ENCODE measurements at places on chromosomes 7 and 10. TPM values are rescaled to one million over a fixed set of nuclear protein-coding genes. Genes with fewer than 3 reads are reported as not detected.

DNA sequence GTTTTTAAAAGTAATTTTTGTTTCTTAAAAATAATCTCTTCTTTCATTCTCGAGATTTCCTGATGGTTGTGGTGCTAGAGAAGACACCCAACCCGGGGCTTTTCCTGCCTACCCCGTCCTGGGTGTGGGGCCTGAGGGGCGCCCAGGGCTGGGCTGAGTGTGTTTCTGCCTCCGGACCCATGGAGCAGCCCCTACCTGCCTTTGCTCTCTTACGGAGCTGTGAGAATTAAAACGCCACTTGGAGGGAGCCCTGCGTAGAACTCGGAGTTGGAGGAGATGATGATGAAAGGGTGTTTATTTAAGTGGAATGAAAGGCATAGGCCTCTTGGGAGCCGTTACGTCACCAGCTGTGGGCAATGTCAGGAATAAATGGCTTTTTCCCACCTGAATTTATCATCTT, 261.8 kb upstream of the SHH start:
- H3K27ac ChIP-seq, result no peak overlapping the region
- no peaks in the 10 kb centered on the region for H3K4me1 ChIP-seq
- no peaks in the 10 kb centered on the region for H3K27me3 ChIP-seq

DNA sequence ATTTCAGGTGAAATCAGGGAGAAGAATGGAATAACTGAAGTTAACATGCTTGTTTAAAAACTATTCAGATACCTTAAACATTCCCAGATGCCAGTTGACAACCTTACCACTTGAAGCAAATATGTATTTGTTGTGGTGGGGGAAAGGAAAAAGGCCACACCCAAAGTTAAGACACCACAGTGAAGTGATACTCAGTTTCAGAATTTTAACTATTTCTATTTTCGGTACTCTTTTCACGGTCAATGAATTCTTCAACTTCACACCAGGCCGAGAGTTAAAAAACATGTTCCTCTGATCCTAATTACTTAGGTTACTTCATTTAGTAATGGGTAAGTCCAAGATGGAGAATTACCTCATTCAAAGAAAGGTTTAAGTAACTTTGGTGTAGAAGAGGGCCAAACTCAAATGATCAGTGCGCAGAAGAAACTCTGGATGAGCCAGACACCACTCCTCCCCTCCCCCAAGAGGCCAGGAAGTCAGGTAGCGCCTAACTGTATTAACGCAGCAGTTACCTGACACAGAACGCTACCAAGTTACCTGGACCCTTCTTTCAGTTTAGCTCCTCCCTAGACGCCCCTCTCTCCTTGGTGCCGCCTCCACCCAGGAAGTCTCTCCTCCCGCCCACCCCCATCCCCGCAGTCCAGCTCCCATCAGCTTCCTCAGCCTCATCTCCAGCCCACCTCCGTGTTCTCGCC, 700 bp downstream of the MTPN start:
- no peaks in the 10 kb centered on the region for H3K36me3 ChIP-seq
- peak; percentile 8 for DNase-seq
- no peaks in the 10 kb centered on the region for H3K27me3 ChIP-seq
- peak overlapping the region; percentile 89 for H3K27ac ChIP-seq

DNA sequence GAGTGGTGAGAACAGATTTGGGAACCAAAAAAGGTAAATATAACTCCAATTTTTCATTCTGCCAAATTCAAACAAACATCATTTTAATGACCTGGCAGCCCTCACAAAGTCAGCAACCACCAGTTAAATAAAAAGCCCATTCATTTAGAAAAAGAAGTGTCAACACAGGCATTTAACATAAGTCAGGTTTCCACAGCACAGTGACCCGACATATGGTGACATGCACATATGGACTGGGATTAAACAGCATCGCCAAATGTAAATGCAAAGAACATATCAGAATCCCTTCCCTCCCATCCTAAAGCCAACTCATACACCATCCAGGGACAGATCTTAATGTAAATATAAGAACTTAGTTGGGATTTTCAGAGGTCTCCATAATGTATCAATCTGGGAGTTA, 293.2 kb downstream of the FGFR2 start:
- no peaks in the 10 kb centered on the region for H3K4me1 ChIP-seq
- DNase-seq, result no peak
- no peak overlapping the region for H3K27ac ChIP-seq
- no peaks in the 10 kb centered on the region for H3K36me3 ChIP-seq

GRCh38 chr7:107946451-107946850, 55.5 kb downstream of the DLD start:
- no peaks in the 10 kb centered on the region for H3K36me3 ChIP-seq
- H3K4me3 ChIP-seq, result no peak overlapping the region
- H3K4me1 ChIP-seq, result peaks cover 10% of the 10 kb centered on the region
- H3K27me3 ChIP-seq, result no peaks in the 10 kb centered on the region
- H3K27ac ChIP-seq, result no peak overlapping the region
- no peak for DNase-seq

- no peak for DNase-seq
- no peaks in the 10 kb centered on the region for H3K4me1 ChIP-seq
- no peak overlapping the region for H3K4me3 ChIP-seq
- no peaks in the 10 kb centered on the region for H3K27me3 ChIP-seq
- no peaks in the 10 kb centered on the region for H3K36me3 ChIP-seq
Observed at GRCh38 chr7:156493942-156494341, 146.6 kb upstream of the RNF32 start.

GRCh38 chr7:55964261-55965099, at the start of gene NIPSNAP2:
Gene NIPSNAP2 (plus strand): TSS chr7:55964585. CDS start chr7:55964610, 25 bp downstream.
- no peaks in the 10 kb centered on the region for H3K27me3 ChIP-seq
- DNase-seq, result peak; percentile 67
- peak within 1 kb of the TSS; percentile 97 for H3K27ac ChIP-seq
- peaks cover 47% of the 10 kb centered on the region for H3K4me1 ChIP-seq

GRCh38 chr10:51716981-51717380, 17.6 kb upstream of the CSTF2T start:
- H3K4me1 ChIP-seq, result no peaks in the 10 kb centered on the region
- DNase-seq, result no peak
- H3K27ac ChIP-seq, result no peak overlapping the region
- H3K27me3 ChIP-seq, result no peaks in the 10 kb centered on the region
- H3K36me3 ChIP-seq, result no peaks in the 10 kb centered on the region
- H3K4me3 ChIP-seq, result no peak overlapping the region

DNA sequence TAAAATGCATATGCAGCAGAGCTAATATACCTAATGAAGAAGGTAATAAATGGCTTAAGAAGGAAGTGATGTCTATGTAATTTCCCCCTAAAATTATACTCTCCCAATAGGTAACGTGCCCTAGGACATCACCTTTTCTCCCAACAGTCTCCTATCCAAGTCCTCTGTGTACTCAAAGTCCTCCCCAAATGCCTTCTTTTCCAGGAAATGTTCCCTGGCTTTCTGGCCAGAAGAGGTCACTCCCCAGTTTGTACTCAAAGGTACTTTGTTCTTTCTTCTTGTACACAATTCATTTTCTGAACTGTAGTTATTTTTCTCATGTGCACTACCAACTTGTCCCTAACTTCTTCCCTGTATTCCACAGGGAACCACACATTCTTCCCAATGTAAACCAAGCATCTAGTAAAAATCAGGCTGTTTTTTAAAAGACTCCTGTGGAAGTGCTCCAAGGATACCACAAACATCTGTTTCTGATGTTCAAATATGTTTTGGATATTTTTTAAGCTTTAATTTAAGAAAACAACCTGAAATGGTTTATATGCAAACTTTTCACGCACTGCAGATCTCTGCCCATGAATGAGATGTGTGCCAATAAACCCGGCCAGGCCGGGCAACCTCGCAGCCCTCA, 262.3 kb upstream of the KLF14 start:
- H3K27me3 ChIP-seq, result no peaks in the 10 kb centered on the region
- peaks cover 14% of the 10 kb centered on the region for H3K36me3 ChIP-seq
- H3K27ac ChIP-seq, result peak overlapping the region; percentile 41
- H3K4me1 ChIP-seq, result peaks cover 94% of the 10 kb centered on the region

DNA sequence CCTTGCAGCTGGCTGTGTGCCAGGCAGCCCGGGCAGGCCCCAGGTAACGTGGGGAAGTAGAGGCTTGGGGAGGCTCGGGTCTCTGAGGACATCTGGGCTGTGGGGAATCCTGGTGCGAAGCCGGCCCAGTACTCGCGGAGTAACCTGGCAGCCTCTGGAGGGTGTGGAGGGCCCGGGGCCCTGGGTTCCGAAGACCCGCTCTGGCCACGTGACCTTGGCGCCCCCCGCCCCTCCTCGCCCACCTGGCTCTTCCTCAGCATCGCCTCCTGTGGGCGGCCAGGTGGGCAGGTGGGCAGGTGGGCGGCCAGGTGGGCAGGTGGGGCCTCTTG, 143.1 kb downstream of the WDR37 start:
- H3K4me3 ChIP-seq, result no peak overlapping the region
- no peak overlapping the region for H3K27ac ChIP-seq
- H3K4me1 ChIP-seq, result no peaks in the 10 kb centered on the region
- no peaks in the 10 kb centered on the region for H3K36me3 ChIP-seq
- no peak for DNase-seq

DNA sequence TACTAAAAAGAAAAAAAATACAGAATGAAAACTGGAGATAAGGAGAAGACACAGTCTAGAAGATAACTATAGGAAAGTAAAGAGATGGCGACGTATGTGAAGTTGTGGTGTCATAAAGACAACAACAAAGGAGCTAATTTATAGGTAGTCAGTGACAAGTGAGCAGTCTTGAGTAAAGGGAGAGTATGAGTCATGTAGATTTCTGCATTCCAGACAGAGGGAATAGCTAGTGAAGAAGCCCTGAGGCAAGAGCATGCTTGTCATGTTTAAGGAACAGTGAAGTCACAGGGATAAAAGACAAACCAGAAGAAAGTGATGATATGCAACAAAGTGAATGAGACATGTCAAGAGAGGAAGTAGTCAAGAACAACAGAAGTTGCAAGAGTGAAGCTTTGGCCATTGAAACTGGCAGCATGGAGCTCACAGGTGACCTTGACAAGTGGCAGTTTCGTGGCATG, 2.3 kb upstream of the MIOS start:
- no peak for DNase-seq
- peak overlapping the region; percentile 81 for H3K4me3 ChIP-seq
- H3K27me3 ChIP-seq, result no peaks in the 10 kb centered on the region
- peak overlapping the region; percentile 97 for H3K27ac ChIP-seq
- peaks cover 52% of the 10 kb centered on the region for H3K4me1 ChIP-seq
- H3K36me3 ChIP-seq, result no peaks in the 10 kb centered on the region

- no peaks in the 10 kb centered on the region for H3K27me3 ChIP-seq
- H3K36me3 ChIP-seq, result no peaks in the 10 kb centered on the region
- H3K27ac ChIP-seq, result no peak overlapping the region
- no peak overlapping the region for H3K4me3 ChIP-seq
Observed at GRCh38 chr7:152126741-152127140, 101.3 kb downstream of the GALNT11 start.

DNA sequence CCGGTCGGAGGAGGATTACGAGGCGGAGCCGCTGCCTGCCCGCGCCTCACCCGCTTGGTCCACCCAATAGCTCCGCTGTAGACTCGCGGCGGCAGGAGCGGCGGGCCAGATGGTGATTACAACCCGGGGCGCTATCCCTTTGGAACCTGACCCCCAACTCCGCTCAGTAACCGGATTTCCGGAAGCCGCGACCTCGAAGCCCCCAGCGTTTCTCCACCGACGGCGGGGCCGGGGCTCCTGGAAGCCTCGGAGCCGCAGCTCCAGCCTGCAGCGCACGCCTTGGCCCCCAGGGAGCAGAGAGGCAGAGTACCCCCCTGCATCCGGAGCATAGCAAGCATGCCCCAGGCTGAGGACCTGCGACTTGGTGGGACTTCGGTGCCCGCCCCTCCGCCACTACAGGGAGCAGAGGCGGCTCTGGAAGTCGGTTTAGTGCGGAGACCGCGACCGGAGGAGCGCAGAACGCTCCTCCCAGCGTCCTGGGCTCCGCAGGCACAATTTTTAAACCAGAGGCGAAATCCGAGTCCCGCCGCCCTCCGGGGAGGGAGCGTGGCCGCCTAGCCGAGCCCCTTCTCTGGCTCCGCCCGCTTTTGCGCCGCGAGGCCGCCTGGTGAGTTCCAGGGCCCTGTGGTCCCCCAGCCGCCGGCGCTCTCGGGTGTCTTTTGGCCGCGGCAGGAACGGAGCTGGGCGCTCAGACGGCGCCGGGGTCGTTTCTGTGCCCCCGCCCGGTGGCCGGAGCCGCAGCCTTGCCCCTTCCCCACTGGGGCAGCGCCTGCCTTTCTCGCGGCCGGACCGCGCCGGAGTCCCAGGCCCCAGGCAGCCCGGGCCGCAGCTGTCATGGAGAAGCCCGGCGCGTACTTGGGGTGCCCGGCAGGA, 28.2 kb upstream of the BMS1 start:
- H3K4me1 ChIP-seq, result peaks cover 24% of the 10 kb centered on the region
- no peaks in the 10 kb centered on the region for H3K36me3 ChIP-seq
- H3K27me3 ChIP-seq, result peaks cover 26% of the 10 kb centered on the region
- H3K27ac ChIP-seq, result no peak overlapping the region

DNA sequence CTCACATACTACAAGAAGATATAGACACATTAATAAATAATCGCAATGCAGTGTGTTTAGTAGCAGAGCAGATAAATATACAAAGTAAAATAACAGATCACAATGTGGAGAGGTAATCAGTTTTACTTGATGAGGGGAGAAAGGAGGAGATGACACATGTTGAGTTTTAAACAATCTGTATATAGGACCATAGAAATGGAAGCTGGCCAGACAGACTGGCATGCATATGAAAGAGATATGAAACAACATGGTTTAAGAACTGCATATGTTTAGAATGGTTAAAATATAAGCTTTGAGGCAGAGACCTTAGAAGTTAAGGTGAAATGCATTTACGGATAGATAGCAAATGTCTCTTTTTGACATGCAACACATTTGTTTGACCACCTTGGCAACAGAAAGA, 19.8 kb upstream of the CCDC7 start:
- no peaks in the 10 kb centered on the region for H3K4me1 ChIP-seq
- no peak overlapping the region for H3K4me3 ChIP-seq
- DNase-seq, result no peak

GRCh38 chr10:114285961-114286441, 46.9 kb downstream of the VWA2 start:
- no peak overlapping the region for H3K4me3 ChIP-seq
- no peaks in the 10 kb centered on the region for H3K4me1 ChIP-seq
- no peaks in the 10 kb centered on the region for H3K27me3 ChIP-seq
- no peak for DNase-seq
- no peak overlapping the region for H3K27ac ChIP-seq

GRCh38 chr10:121462281-121462680, 136.0 kb downstream of the FGFR2 start:
- no peak overlapping the region for H3K27ac ChIP-seq
- peaks cover 4% of the 10 kb centered on the region for H3K27me3 ChIP-seq
- no peaks in the 10 kb centered on the region for H3K36me3 ChIP-seq

The NUTM2E gene
- not detected for total RNA-seq

The SPAM1 gene
- total RNA-seq, result not detected

The IDI2 gene
- total RNA-seq, result 43.7 TPM

The ASZ1 gene
- total RNA-seq, result not detected

The TMEM270 gene
- not detected for total RNA-seq

The MBLAC1 gene
- total RNA-seq, result 3.7 TPM

The ADARB2 gene
- 0.13 TPM for total RNA-seq

The PAPOLB gene
- not detected for total RNA-seq

The HTR7 gene
- 1.2 TPM for total RNA-seq

The ZNF722 gene
- not detected for total RNA-seq

The PON1 gene
- total RNA-seq, result not detected

The SFTPA1 gene
- not detected for total RNA-seq

The PLA2G12B gene
- total RNA-seq, result not detected

The COL26A1 gene
- not detected for total RNA-seq
